MG63 (cell line): ENCODE measurements at places on chromosomes 12 and 14. TPM values are rescaled to one million over a fixed set of nuclear protein-coding genes. Genes with fewer than 3 reads are reported as not detected.

- peak; percentile 7 for DNase-seq
These were observed 96.6 kb downstream of the CFAP54 start for GRCh38 chr12:96585977-96586376.

DNA sequence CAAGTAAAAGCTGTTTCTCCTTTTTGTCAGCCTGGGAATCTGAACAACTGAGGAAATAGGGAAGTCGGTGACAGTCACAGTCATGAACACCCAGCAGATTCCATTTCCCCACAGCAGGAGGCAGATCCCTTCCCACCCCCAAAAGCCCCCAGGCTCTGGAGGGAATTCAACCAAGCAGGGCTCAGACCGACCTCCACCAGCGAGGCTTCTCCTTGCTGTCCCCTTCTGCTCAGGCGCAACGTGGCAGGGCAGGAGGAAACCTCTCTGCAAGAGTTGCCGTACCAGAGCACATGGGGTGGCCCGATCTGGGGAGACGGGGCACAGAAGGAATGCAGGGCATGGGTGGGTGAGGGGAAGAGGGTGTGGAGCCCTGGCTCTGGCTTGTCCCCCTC lies 319 bp downstream of the GALNT6 start:
- DNase-seq, result no peak

The PAH gene
- 0.36 TPM in 1 of 2 replicates, not detected in the other for total RNA-seq

The TPH2 gene
- not detected in 2 replicates for total RNA-seq

The HOXC12 gene
- total RNA-seq, result 1.5 and 1.9 TPM in 2 replicates

- DNase-seq, result no peak
These were observed 10.3 kb upstream of the RIC8B start for GRCh38 chr12:106764220-106764619.

The METTL17 gene
- 46.7 and 72.0 TPM in 2 replicates for total RNA-seq

- DNase-seq, result no peak
These were observed 101.0 kb downstream of the SCN8A start for GRCh38 chr12:51692016-51692415.

The VRTN gene
- total RNA-seq, result not detected in 2 replicates

The FERMT2 gene
- total RNA-seq, result 67.7 and 87.8 TPM in 2 replicates

The PTCSC3 gene
- not detected in 2 replicates for total RNA-seq
